Muscle of arm (tissue), 14 donors: ENCODE measurements at places on chromosomes 4 and X. TPM values are rescaled to one million over a fixed set of nuclear protein-coding genes. Genes with fewer than 3 reads are reported as not detected.

VCX3B gene
- not detected for polyA plus RNA-seq

SYTL5 gene
- 0.24 TPM for polyA plus RNA-seq

EFNB1 gene
- 42.3 TPM for polyA plus RNA-seq

CENPVL2 gene
- polyA plus RNA-seq = not detected

NDUFB11 gene
- 92.1 TPM for polyA plus RNA-seq

MAGEC2 gene
- not detected for polyA plus RNA-seq

TMPRSS11D gene
- polyA plus RNA-seq = 0.05 TPM

MAML3 gene
- polyA plus RNA-seq = 4.6 TPM

DOK7 gene
- polyA plus RNA-seq = 10.3 TPM

JADE3 gene
- 4.8 TPM for polyA plus RNA-seq

TKTL1 gene
- polyA plus RNA-seq = 0.35 TPM

MAGEB1 gene
- polyA plus RNA-seq = not detected

SSX4 gene
- polyA plus RNA-seq = not detected

MXRA5 gene
- polyA plus RNA-seq = 59.1 TPM

PABPC1L2A gene
- not detected for polyA plus RNA-seq

DNAAF6 gene
- not detected for polyA plus RNA-seq

PRDM5 gene
- 12.2 TPM for polyA plus RNA-seq

ADAMTS3 gene
- 2.7 TPM for polyA plus RNA-seq

SSX2 gene
- not detected for polyA plus RNA-seq

MGAT4D gene
- polyA plus RNA-seq = not detected

PNMA3 gene
- 1.9 TPM for polyA plus RNA-seq

SAT1 gene
- polyA plus RNA-seq = 56.1 TPM

KLHL2 gene
- 7.2 TPM for polyA plus RNA-seq

GAGE12E gene
- polyA plus RNA-seq = not detected

KIAA1210 gene
- not detected for polyA plus RNA-seq

RNF212 gene
- polyA plus RNA-seq = 4.2 TPM

SATL1 gene
- 0.54 TPM for polyA plus RNA-seq

UGT2B11 gene
- not detected for polyA plus RNA-seq

TEC gene
- 1.3 TPM for polyA plus RNA-seq

MAOB gene
- polyA plus RNA-seq = 1.1 TPM

GLRB gene
- 5.2 TPM for polyA plus RNA-seq

JCHAIN gene
- 1.4 TPM for polyA plus RNA-seq

DCHS2 gene
- 6.2 TPM for polyA plus RNA-seq

MAGEA8 gene
- not detected for polyA plus RNA-seq

KDR gene
- polyA plus RNA-seq = not detected

CNGA2 gene
- polyA plus RNA-seq = 0.07 TPM

FUNDC1 gene
- 16.3 TPM for polyA plus RNA-seq

INTS6L gene
- 7.6 TPM for polyA plus RNA-seq

ADH1B gene
- 8.6 TPM for polyA plus RNA-seq

DIAPH2 gene
- 10.2 TPM for polyA plus RNA-seq

HELQ gene
- polyA plus RNA-seq = 18.8 TPM

NALF2 gene
- 0.65 TPM for polyA plus RNA-seq

SSX2B gene
- polyA plus RNA-seq = not detected

PPP3CA gene
- 29.0 TPM for polyA plus RNA-seq

TRPC3 gene
- polyA plus RNA-seq = 1.2 TPM

PNCK gene
- 1.5 TPM for polyA plus RNA-seq

TMSB15C gene
- polyA plus RNA-seq = 6.7 TPM

MAGEH1 gene
- 50.0 TPM for polyA plus RNA-seq

IL2RG gene
- polyA plus RNA-seq = 2.1 TPM

GRIA2 gene
- 34.2 TPM for polyA plus RNA-seq

GPRASP3 gene
- not detected for polyA plus RNA-seq

F8A1 gene
- 6.1 TPM for polyA plus RNA-seq
